Mucosa of descending colon (tissue), 3 donors: ENCODE measurements at places on chromosomes 12 and 14.
A peak's percentile ranks its signal among the peaks of the same experiment; 100 is the strongest.

DNA sequence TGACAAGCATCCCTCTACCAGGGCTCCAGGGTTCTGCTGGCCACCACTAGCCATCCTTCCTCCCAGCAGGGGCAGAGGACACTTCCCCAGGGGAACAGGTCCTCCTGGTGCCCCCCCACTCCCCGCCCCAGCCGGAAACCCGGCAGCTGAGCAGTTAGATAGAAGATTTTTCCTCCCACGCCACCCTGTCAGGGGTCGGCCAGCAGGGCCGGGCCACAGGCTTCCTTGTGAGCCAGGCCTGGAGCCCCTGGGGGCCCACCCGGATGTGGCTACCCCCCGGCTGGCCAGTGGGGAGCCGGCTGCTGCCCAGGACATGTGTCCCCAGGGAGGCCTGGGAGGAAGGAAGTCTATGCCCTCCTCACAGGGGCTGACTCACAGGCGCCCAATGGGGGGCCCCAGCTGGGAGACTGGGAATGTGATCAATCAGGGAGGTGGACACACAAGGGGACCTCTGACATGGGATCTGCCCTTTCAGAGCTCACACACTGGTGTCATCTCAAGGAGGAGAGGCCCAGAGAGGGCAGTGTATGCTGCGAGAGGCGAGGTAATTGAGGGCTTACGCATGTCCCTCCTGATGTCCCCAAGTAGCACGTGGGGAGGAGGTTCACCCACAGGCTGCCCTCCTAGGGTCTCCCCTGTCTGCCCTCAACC is 4.2 kb downstream of the SH2B3 start:
- DNase-seq, result peak; percentile 75

- no peak for DNase-seq
Observed at GRCh38 chr12:24780697-24781368, 168.1 kb downstream of the BCAT1 start.

- DNase-seq, result no peak
Observed at GRCh38 chr12:14803830-14804160, 325 bp downstream of the C12orf60 start.

GRCh38 chr14:82779301-82779700 is 1245.6 kb upstream of the SEL1L start:
- DNase-seq, result no peak

DNA sequence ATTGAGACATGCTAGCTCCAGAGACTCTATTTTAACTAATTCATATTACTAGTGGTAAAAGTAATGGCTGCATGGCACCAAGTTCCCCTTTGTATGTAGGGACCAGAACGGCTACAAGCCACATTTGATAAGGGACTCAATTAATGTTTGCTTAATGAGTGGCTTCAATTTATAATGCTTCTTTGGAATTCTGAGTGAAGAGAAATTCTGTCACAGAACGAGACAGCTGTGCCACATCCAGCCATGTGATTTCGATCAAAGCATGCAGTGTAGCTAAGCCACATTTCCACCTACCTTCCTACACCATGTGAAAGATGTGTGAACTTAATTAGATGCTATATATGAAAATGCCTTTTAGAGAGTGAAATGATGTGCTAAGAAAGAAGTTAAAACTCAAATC is 217.4 kb downstream of the ACSS3 start:
- DNase-seq, result no peak

DNA sequence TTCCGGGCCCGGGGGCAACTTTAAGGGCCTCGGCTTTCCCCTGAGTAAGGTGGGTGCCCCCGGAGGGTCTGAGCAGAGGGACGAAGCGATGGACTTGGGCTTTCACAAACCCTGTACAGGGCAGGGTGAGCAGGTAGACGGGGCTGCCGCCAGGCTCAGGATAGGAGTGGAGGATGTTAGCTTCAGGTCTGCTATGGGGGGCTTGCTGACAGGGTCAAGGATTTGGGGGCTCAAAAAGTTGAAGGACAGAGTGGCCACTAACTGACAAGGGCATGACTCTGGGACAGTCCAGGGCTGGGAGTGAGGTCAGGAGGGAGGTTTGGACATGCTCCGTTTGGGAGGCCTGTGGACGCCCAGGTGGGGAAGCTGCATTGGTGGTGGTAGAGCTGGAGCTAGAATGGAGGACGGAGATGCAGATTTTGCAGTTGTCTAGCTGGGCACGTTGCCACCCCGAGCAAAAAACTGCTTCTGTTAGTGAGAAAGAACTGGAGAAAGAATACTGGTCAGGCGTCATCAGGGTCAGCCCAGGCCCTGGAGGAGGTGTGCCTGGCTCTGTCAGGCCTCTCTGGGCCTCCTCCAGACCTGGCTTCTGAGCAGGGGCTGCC is 113.3 kb downstream of the ADGRD1 start:
- no peak for DNase-seq
